ENCODE measurements at places on chromosomes 7 and 10.

GRCh38 chr7:47218378-47219176, 363.3 kb downstream of the TNS3 start:
- no peak for DNase-seq

DNA sequence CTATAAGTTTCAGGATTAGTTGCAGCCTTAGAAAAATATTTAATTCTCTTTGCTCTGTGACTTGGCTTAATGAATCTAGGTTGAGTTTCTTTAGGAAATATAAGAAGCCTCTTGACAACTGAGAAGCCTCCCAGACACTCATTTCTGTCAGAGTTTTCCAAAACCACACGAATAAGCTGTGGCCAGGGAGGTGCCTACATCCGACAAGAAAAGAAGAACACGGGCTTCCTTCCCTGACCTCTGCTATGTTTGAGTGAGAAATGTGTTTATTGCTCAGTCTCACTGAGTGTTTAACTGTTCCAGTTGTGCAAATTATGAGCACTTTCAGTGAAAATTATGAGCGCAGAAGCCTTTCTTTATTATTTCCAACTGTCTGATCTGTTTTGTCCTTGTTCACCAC, 105.0 kb downstream of the TRIL start:
- DNase-seq, result no peak

GRCh38 chr7:23106057-23106822, 655 bp downstream of the KLHL7 start:
- peak; percentile 6 for DNase-seq

GRCh38 chr7:157577061-157577460, 240.3 kb downstream of the DNAJB6 start:
- DNase-seq, result no peak

GRCh38 chr10:58010073-58010702, 257.5 kb downstream of the IPMK start:
- DNase-seq, result no peak

GRCh38 chr7:47143339-47143738, 438.6 kb downstream of the TNS3 start:
- DNase-seq, result no peak

GRCh38 chr10:58152673-58153263, 114.9 kb downstream of the IPMK start:
- no peak for DNase-seq

- DNase-seq, result no peak
Observed at GRCh38 chr7:103343758-103344452, 662 bp downstream of the DNAJC2 start.

- no peak for DNase-seq
Observed at GRCh38 chr7:75937958-75938786, 23.2 kb downstream of the POR start.

DNA sequence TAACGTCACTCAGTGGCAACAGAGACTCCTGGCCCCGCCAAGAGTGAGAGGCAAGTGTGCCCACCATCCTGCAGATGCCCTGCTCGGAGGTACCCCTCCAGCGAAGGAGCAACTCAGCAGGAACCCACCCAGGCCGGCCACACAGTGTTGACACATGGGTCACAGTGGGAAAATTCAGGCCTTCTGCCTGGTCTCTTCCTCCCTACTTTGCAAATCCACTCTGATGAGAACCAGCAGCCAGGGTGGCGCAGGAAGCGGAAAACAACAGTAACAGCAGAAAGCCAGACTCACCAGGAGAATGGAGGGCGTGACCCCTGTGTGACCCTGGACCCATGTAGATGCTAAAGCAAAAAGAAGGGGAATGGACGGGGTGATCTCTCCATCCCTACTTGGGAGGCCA, 53.8 kb downstream of the CTBP2 start:
- DNase-seq, result no peak

GRCh38 chr7:130476297-130477150, 15.4 kb upstream of the MEST start:
- no peak for DNase-seq

DNA sequence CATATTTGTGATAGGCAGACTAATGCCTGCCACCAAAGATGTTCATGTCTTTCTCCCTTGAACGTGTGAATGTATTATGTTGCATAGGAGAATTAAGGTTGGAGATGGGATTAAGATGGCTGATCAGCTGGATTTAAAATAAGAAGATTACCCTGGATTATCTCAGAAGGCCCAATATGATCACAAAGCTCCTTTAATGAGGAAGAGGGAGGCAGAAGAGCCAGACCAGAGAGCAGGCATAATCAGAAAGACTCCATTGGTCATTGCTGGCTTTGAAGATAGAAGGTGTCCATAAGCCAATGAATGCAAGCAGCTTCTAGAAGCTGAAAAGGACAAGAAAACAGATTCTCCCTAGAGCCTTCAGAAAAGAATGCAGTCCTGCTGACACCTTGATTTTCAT, 410.3 kb downstream of the GRM8 start:
- DNase-seq, result no peak

DNA sequence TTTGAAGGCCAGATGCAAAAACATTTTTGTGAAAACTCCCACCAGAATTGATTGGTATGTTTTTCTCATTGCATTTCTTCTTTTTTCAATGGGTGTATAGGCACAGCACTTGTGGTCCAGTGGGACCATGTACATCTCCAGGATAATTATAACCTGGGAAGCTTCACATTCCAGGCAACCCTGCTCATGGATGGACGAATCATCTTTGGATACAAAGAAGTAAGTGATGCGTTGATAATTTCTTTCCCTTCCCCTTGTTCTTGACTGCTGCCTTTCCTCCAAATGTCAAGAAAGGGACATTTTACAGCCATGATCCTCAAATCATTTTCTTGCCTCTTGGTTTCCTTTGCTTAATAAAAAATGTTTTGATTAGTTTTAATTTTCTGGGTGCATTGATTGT, 331.5 kb downstream of the PLXDC2 start:
- DNase-seq, result no peak

DNA sequence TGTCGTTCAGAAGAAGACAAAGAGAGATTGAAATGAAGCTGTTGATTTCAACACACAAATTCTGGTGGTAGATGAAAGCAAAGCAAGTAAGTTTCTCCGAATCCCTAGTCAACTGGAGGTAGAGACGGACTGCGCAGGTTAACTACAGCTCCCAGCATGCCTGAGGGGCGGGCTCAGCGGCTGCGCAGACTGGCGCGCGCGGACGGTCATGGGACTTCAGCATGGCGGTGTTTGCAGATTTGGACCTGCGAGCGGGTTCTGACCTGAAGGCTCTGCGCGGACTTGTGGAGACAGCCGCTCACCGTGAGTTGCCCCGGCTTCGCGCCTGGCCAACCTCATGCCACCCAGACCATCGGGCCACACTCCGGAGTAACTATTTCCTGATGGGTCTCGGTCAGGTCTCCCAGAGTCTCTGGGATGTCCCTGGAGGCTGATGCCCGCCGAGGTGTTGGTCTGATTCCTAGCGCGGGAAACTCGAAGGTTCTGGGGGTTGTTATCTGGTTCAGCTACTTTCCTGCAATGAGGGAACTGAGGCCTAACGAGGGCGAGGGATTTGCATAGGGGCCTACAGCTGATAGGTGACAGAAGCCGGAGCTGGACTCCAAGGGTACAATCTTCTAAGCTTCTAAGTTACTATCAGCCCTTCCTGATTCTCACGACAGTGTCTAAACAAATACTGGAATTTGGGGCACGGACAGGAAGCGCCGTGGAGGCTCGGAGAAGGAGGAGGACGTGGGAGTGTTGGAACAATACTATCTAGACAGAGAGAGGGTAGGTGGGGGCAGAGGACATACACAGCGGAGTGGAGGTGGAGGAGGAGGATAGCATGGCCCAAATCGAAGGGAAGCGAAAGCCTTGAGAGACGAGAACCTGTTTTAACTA, at the start of gene RPP30:
TSS of gene RPP30 (plus strand) at position 209 of the 882 bp plus-strand sequence. CDS start at position 222, 13 bp downstream.
- DNase-seq, result peak; percentile 37

DNA sequence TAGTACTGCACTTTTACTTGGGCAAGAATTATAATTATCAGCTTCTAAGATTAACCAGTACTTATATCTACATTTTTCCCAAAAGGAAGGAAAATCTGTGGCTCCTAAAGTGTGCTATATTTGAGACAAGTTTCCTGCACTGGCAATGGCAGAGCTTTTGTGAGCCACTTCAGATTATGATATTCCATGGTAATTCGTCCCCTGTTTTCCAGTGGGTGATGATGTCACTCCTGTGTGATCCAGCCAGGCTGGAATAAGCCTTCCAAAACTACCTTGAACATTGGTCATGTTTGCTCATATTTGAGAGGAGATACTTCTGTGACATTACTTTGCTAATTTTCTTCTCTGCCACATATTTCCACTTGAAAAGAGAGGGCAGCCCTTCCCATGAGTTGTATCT, 302.1 kb downstream of the MDFIC start:
- no peak for DNase-seq

GRCh38 chr10:21533467-21534279, at the start of gene MLLT10:
Gene MLLT10 (plus strand): TSS chr10:21534232. CDS start chr10:21534645, 413 bp downstream.
- DNase-seq, result peak; percentile 82

GRCh38 chr10:116136261-116136660, 136.7 kb downstream of the GFRA1 start:
- no peak for DNase-seq
